ENCODE measurements at places on chromosomes 1 and 21.

DNA sequence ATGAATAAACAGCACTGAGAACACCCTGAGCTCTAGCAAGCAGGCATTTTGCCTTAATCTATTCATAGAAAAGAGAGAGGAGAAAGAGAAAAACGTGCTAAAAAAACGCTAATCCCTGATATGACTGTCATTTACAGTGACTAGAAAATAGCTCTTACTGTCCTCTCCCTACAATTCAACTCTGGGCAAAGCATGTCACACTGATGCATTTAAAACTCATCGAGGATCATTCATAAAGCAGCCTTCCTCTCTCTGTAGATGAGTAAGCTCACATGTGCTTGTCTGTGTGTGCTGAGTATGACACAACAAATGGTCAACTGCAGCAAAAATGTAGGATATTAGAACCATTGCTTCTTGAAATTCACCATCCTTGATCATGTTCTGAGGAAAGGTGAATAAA, 109.0 kb downstream of the SGIP1 start:
- no peak for DNase-seq

DNA sequence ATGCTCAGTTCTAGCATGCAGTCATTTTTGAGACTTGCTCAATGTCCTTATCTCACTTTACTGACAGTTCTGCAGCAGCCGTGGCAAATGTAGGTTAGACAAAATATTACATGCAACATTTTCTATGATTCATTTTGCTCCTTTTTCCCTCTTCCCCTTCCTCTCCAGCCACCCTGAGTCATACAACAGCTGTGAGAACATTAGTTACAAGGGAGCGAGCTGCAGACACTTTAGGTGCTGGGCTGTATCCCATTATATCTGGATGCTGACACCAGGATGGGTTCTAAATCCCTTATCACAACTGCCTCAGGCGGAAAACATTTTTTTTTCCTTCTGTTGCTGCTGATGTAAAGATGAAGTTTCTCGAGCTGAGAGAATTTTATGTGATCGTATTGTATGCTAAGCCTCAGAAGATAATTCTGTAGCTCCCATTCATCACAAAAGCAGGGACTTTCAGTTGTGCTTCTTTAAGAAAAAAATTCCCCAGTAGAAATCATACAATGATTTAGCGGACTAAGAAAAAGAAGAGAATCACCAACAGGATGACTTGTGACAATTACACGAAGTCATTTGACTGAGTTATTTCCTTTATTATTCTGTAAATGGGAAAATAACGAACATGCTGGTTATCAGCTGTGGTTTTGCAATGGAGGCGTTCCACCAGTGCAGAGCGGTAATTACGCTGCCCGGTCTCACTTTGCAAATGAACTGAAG, 345.0 kb downstream of the DISC1 start:
- no peak for DNase-seq

- DNase-seq: no peak
Observed at GRCh38 chr1:82582347-82582746, 781.6 kb downstream of the ADGRL2 start.

DNA sequence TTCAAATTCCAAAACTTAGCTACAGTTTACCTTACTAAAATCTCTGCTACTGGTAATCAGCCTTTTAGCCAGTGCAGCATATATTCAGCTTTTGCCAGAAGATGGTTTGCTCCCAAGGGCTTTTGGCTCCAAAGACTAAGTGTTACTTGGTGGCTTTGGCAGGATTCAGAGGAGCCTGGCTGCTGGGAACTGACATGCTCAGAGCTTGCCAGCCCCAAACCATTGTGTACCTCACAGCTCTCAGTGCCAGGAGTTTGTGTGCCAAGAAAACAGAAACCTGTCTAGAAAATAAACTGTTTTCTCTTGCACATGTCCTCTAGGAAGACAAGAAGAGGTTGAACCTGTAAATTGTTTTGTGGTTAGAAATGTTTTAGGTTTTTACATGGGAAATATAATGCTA, 315.9 kb downstream of the ST6GALNAC3 start:
- no peak for DNase-seq

DNA sequence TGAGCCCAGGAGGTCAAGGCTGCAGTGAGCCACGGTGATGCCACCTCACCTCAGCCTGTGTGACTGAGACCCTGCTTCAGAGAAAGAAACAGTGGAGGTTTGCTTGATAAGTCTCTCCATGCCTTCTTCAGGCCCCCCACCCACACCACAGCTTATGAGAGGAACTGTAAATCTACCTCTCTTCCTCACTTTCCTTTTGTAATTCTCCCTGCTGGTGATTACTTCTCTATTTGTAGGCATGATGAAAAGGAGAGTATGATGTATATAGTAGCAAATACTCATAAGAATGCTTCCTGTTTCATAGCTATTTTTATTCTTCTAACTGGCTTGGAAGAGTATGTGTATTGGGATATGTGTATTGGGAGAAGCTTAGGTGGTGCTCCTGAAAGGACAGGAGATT, 186.3 kb downstream of the VPS13D start:
- no peak for DNase-seq

DNA sequence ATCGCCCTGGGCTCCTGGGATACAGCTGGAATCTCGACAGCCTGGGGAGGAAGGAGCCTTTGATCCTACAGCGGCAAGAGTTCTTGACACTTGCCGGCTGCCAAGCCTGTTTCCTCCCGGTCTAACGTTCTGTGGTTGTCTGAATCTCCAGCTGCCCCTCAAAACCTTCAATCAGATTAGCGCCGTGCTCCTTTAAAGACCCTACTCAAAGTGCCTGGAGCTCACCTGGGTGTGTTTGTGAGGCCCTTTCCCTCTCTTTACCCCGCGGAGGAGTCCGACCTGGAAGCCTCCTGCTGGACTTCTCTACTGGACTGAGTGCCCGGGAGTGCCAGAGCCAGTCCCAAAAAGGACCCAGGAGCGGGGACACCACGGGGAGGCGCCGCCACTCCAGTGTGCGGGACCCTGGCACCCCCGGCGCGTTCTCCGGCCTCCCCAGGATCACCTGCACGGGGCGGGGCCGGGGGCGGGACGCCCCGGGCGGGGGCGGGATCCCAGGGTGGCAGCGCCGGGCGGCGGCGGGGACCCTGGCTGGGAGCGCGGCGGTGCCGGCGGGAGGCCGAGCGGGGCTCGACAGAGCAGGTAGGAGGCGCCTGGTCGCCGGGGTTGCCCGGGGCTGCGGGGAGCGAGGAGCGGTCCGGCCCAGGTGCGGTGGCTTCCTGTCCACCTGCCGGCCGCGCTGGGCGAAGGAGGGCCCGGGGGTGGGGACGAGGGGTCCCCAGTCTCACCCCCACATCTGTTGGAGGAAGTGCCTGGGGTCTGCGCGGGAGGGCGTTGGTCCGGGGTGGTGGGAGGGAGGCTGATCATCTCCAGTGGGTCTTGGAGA, at the start of gene NCMAP:
Gene NCMAP, plus strand, starts transcription at position 497 of the 823 bp plus-strand sequence. CDS start 39,344 bp downstream, outside the sequence.
- DNase-seq: no peak

- no peak for DNase-seq
Observed at GRCh38 chr1:228073857-228074545, 8.5 kb upstream of the ARF1 start.

GRCh38 chr1:61055110-61055614, 27.2 kb upstream of the NFIA start:
- DNase-seq: no peak

GRCh38 chr1:207965392-207966387, 54.8 kb upstream of the CD34 start:
- no peak for DNase-seq

GRCh38 chr1:53281133-53281532, 42.8 kb upstream of the MAGOH start:
- no peak for DNase-seq

DNA sequence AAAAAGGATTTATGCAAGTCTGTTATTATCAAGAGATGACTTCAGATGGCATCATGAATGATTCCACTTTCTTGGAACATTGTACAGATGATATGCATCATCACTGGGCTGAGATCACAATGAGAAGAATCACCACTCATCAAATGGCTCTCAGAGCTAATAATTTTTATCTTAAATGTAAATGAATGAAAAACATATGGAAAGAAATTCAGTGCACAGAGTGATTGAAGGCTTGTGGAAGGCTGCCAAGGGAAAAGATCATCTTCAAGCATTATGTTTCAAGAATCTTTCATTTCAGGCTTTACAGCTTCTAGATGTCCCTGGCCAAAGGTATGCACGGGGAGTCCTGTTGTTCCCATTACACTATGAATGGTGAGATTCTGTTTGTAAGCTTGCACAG, 955.7 kb downstream of the TTLL7 start:
- no peak for DNase-seq

DNA sequence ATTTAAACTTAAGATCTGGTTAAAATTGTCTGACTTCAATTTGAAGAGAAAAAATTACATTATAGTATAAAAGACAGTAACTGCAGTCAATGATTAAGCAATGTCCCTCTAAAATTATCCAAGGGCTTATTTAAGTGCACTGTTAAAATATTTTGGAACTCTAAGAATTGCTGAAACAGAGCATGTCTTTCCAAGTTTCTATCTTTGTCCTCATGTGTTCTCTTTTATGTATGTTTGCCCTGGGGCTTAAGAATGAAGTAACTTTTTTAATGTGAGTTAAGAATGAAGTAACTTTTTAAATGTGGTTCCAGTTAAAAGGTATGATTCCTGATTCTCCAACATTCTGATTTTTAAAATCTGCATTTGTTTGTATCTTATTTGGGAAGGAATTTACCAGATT, 69.0 kb upstream of the MARK1 start:
- DNase-seq: no peak

DNA sequence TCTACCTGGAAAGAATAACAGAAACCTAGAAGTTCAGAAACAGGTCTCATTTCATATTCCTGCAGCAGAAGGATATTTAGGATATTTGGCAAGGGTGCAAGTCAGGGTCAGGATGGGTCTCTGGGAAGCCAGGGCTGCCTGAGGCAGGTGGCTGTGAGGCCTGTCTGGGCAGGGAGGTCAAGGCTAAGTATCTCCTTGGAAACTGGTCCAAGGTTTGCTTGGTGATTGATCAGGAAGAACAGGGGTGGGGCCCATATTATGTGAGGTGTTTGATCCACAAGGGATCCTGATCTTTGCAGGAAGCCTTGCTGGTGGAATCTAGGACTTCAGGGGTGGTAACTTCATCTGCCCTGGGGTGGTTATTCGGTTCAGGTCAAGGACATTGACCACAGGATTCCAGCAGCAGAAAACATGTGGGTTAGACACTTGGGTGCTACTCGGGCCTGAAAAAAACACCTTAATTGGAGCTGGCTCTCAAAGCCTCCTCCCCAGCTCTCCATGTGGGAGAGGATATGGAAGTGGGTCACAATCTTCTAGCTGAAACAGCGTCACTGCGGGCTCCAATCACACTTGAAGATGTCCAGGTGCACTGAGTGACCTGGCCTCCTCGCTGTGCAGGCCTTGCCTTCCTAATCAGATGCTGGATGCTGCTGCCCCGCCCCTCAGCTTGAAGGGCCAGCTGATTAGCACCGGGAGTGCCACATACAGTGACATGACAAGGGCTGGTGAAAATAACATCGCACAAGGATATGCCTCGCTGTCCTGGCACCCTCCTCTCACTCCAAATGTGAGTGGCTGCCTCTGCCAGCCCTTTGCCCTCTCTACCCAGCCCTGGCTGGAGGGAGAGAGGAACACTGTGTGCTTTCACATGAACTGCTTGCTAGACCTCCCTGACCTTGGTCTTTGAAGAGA, 8.7 kb downstream of the CTNNBIP1 start:
- no peak for DNase-seq

- DNase-seq: no peak
Observed at GRCh38 chr1:1020000-1020404, at the start of gene AGRN. AGRN (plus strand) TSS chr1:1020120; CDS start chr1:1020173, 53 bp downstream.

- no peak for DNase-seq
Observed at GRCh38 chr1:11384170-11384554, 94.8 kb upstream of the DISP3 start.

DNA sequence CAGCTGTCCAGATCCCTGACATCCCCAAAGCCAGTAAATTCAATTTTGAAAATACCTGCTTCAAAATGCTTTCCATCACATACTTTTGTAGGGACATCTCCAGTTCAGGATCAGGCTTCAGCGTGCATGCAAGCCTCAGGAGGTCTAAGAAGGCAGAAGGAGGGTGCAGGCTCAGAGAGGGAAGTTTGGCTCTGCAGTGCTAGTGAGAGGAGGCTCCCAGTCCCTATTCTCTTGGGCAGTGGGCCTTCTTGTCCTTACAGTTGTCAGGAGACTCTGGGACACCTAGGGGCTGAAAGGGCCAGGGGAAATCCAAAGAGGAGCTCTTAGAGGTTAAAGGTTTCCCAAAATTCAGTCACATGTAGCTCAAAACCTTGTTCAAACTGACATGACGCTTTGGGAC, 20.1 kb downstream of the ADCY10 start:
- no peak for DNase-seq

- DNase-seq: no peak
Observed at GRCh38 chr21:17387030-17387617, 125.7 kb upstream of the CXADR start.

- no peak for DNase-seq
Observed at GRCh38 chr1:112762541-112763500, 47.7 kb upstream of the PPM1J start.

DNA sequence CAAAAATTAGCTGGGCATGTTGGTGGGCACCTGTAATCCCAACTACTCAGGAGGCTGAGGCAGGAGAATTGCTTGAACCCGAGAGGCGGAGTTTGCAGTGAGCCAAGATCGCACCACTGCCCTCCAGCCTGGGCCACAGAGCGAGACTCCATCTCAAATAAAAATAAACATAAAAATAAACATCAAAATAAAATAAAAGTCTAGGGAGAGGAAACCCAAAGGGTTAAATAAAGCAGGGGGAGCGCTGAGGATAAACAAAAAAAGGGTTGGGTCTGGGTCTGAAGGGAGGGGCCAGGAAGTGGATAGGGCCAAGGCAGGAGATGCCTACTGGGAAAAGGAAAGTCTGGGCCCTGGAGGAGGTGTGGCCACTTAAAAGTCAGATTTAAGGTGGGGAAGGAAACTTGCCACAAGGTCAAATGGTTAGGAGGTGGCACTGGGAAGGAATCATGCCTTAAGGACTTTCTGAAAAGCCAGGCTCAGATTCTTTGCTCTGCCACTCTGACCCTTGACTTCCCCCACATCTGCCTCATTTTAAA, 150.0 kb downstream of the ADSS2 start:
- no peak for DNase-seq

DNA sequence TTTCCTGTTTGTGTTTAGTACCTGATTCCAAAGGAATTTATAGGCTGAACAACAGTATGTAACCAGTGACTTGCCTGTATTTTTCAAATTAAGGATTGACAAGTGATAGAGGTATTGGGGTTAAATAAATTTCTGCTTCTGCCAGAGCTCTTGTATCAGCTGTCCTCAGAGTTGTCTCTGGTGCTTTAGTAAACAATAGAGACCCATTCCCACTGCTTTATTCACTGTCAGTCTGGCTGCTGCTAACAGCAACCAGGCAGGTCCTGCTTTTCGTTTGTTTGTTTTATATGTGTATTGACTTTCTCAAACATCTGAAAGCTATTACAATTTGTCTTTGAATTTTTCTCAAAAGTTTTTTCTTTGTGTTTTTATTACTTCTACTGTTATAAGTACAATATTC, 76.1 kb downstream of the OLFM3 start:
- no peak for DNase-seq

DNA sequence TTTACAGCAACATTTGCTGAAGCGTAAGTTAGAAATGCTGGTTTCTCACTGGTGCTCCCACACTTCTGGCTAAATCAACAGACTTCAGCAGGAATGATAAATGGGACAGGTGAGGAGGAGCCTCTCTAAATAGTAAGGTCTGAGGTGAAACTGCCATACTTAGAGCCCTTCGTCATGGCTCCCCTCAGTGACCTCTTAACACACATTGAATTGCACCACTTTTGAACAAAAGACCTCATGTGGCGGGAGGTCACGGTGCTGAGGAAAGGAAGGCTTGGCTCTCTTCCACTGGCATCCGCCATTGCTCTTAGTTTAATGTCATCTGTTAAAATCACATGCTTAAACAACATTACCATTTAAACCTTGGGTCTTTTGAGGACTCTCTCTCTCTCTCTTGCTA, 3.4 kb downstream of the MAP3K7CL start:
- DNase-seq: no peak

Data from RWPE2 (cell line).